Breast epithelium (tissue), 4 donors: ENCODE measurements at places on chromosomes 7 and 10.
A peak's percentile ranks its signal among the peaks of the same experiment; 100 is the strongest.

GRCh38 chr10:89944138-89944537 lies 242.7 kb downstream of the KIF20B start:
- DNase-seq = no peak

DNA sequence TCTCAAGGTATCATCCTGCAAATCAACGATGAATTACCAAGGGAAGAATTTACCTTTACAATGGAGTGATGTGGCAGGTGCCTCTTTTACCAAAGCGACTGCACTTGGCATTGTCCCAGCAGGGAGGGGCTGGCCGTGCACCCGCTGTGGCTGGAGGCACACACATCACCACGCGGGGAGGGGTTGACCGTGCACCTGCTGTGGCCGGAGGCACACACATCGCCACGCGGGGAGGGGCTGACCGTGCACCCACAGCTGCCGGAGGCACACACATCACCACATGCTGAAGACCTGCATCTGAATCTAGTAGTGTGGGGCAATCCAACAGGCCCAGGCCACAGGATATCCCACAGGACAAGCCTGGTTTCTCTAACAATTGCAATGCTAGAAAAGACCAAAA lies 493.5 kb downstream of the DNAJB6 start:
- DNase-seq = no peak

GRCh38 chr10:132774902-132775863 lies 10.8 kb downstream of the NKX6-2 start:
- DNase-seq = no peak

DNA sequence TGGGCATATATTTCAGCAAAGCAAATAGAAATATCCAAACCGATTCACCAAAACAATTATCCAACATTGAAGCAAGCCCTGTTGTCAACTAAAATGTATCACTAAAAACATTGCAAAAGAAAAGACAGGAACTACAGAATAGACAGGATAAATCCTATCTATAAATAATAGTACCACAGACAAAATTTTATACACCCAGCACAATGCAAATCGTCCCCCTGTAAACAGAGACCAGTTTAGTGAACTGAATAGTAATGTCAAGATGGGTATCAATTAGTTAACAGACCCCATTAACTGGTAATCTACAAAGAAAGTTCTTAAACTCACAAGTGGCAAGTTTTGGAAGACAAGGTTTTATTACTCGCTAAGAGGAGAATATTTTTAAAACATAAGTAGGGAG lies 4.0 kb downstream of the ZC3HAV1 start:
- DNase-seq = no peak

- DNase-seq = no peak
Measured at GRCh38 chr10:71038921-71039320, 150.6 kb upstream of the PCBD1 start.

GRCh38 chr7:31734456-31734855 lies 47.4 kb downstream of the PPP1R17 start:
- DNase-seq = no peak

- no peak for DNase-seq
Measured at GRCh38 chr10:50536617-50537240, 87.0 kb downstream of the SGMS1 start.

DNA sequence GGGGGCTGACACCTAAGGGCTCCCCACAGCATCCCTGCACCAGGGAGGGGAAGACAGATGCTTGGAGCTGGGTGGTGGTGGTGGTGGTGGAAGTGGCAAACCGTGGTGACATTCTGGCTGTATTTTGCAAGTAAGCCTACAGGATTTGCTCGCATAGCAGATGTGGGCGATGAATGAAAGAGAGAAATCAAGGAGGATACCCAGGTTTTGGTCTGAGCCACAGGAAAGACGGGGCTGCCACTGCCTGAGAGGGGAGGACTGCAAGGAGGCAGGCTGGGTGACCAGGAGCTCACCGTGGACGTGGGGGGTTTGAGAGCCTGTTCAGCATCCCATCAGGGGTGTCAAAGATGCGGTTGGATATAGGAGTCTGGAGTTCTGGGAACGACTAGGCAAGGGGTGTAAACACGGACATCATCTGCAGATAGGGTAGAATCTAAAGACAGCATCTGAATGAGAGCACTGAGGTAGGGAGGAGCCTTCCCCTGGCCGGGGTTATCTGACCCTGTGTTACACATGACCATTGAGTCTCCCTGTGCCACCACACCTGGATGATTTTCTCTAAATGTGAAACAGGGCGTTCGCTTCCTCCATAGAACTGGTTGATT lies 49.7 kb downstream of the TSPAN15 start:
- no peak for DNase-seq

DNA sequence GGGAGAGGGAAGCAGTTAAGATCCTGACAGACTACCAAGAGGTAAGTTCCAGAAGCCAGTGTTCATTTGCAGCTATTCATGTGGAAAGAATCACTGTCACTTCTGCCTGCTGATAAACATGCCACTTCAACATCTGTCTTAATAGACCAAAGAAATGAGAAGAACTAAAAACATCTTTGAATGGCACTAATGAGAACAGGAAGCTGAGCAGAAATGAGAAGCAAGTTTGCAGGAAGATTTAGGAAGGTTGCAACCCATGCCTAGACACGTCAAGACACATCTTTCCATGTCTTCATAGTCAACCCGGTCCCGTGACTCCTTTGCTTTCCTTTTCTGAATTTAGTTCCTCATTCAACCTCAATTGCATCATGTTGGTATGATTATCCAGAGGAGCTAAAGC lies 180.0 kb downstream of the PDE1C start:
- DNase-seq = peak; percentile 27

GRCh38 chr7:40059057-40059456 lies 75.4 kb downstream of the MPLKIP start:
- DNase-seq = no peak

- DNase-seq = no peak
Measured at GRCh38 chr10:70298393-70298792, 14.6 kb upstream of the NPFFR1 start.

GRCh38 chr10:84177541-84178141 lies 4.0 kb downstream of the GPR15LG start:
- no peak for DNase-seq

GRCh38 chr10:34824870-34825269 lies 9.8 kb upstream of the PARD3 start:
- no peak for DNase-seq

DNA sequence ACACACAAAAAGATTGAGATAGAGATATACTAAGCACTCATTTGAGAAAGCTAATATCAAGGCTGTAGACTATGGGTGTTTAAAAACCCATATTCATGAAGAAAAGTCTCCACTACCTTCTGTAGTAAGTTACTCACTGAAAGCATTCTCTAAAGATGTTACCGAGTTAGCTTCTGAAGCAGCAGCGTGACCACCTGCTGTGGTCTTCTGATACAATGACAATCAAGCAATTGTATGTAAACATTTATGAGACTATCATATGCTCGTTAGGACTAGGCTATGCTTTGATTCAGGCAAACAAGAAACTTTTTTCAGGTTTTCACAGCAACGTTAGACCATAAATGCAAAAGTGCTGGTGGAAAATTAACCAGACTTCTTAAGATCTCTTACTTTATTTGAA lies 11.2 kb downstream of the RHOBTB1 start:
- DNase-seq = no peak

GRCh38 chr7:30181211-30181610 lies 46.4 kb downstream of the MTURN start:
- no peak for DNase-seq

DNA sequence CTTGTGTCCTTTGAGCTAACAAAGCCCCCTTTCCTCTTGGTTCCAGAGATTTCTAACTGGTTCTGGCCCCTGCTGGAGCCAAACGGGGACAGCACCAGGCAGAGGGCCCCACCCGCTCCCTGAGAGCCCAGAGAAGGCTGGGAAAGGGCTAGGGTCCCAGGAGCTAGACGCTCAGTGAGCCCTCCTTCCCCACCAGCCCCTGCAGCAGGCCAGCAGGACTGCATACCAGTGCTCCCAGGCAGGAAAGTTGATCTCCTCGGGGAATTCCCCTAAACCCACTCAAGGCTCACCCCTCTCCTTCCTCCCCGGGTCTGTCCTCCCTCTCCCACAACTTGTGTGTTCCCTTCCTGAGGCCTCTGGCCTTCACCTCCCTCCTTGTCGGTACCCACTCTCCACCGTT lies 47.7 kb downstream of the PAX2 start:
- no peak for DNase-seq

DNA sequence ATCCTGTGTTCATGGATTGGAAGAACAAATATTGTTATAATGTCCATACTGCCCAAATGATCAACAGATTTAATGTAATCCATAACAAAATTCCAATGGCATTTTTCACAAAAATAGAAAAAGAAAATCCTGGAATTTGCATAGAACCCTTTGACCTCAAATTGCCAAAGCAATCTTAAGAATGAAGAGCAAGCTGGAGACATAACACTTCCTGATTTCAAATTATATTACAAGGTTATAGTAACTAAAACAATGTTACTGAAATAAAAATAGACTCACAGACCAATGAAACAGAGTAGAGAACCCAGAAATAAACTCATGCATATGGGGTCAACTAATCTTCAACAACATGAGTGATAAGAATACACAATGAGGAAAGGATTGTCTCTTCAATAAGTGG lies 302.5 kb downstream of the PHTF2 start:
- no peak for DNase-seq

GRCh38 chr7:27501001-27501400 lies 161.7 kb downstream of the HIBADH start:
- DNase-seq = no peak

GRCh38 chr7:100127866-100128636 lies 1.3 kb downstream of the MBLAC1 start:
- DNase-seq = no peak

DNA sequence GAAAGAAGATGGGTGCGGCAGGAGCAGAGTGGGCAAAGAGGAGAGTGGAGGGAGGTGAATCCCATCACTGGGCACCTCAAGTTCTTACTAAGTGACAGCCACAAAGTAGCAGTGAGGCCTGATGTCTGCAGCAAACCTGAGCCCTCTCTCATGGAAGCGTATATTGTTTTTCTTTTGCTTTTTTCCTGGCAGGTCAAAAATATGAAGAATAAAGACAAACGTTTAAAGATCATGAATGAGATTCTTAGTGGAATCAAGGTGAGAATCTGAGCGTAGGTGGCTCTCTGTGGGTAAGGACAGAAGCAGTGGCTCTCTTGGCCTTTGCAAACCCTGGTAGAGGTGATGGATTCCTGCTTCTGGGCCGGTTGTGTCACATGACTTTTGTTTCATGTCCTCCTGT lies 22.8 kb downstream of the ABCC2 start:
- DNase-seq = no peak

DNA sequence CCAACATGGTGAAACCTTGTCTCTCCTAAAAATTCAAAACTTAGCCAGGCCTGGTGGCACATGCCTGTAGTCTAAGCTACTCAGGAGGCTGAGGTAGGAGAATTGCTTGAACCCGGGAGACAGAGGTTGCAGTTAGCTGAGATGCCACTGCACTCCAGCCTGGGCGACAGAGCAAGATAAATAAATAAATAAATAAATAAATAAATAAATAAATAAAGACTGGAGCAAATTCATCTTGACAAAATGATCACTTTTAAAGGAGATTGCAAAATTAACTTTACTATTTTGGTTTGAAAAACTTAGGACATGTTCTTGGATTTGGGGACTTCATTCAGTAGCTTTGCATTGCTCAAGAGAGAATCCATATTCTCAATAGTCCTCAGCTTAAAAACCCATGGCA lies 137.0 kb downstream of the SEMA3A start:
- DNase-seq = no peak

DNA sequence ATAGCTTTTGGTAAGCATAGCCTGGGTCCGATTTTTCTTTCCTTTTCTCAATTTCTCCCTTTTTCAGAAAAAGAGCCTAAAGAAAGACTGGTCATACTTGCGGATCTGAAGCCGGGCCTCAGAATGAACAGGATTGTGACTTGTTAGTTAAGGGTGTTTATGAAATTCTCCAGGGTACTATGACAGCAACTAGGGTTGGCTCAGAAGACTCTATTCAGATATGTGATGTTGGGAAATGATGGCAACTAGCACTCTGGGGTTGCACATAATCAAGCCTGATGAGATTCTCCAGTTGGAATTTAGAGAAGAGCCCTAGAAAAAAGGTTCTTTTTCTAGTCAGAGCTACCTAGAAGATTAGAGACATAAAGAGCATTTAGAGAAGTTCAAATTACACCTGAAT lies 352.4 kb upstream of the POM121L12 start:
- no peak for DNase-seq

DNA sequence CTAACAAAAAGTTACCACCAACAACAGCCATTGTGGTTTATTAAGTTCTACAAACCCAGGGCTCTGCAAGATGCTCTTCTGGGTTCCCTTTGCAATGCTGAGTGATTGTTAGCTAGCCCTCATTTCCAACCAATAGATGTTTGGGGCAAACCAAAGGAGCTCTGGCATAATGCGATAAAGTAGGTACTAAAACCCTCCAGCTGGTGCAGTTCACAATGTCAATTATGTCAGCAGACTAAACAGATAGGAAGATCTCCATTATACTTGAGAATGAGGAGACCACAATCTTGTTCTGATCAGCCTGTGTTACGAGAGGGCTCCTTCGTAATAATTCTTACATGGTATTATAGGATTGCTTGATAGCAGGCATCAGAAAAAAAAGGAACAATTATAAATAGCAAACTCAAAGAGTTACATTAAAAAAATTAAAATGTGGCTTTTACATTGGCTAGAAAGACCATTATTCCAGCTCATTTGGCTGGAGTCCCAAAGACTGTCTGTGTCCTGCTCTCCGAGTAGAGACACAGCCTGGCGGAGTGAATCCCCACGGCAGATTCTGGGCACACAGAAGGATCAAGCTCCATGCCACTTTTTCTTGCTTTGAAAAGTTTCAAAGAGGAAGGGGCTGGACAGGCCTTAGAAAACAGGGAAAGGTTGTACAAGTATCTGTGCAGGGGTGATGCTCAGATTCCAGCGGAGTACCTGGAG lies 93.8 kb downstream of the ZRANB1 start:
- no peak for DNase-seq

DNA sequence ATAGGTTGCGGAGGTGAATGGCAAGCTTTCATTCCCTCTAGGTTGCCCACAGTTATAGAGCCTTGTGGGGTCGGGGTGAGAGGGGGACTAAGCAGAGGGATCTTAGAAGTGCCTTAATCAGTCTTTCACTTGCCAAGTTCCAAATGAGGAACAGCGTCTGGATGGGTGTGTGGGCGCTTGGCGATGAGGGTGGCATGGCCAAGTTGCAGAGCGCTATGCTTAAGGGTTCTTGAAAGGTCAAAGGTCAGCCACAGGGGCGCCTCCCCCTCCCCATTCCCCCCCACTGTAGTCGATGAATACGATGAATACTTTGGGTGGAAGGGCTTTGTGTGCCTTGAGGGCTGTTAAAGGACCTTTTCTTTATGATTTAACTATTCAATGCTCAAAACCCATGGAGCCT lies 185.0 kb downstream of the TCF7L2 start:
- DNase-seq = no peak

- no peak for DNase-seq
Measured at GRCh38 chr7:50988988-50989387, 206.3 kb upstream of the GRB10 start.

GRCh38 chr10:26790221-26790995 lies 70.3 kb downstream of the ABI1 start:
- DNase-seq = no peak

- no peak for DNase-seq
Measured at GRCh38 chr10:129814681-129815646, 149.1 kb downstream of the EBF3 start.

GRCh38 chr7:135584362-135585353 lies 26.9 kb downstream of the NUP205 start:
- DNase-seq = no peak

GRCh38 chr7:148242294-148242821 lies 348.2 kb upstream of the C7orf33 start:
- no peak for DNase-seq

- no peak for DNase-seq
Measured at GRCh38 chr7:155809947-155810769, 2.1 kb downstream of the SHH start.
